Activated CD4-positive, alpha-beta T cell treated with anti-CD3 and anti-CD28 coated beads, Interleukin-2, amount 10 ng/mL, durations not matched to agents 24 days and 14 days (primary cell): ENCODE measurements at places on chromosomes 13 and 19. TPM values are rescaled to one million over a fixed set of nuclear protein-coding genes. Genes with fewer than 3 reads are reported as not detected.

- DNase-seq = no peak
These were observed 207.3 kb downstream of the TEX29 start for GRCh38 chr13:111527614-111528229.

The EBI3 gene
- total RNA-seq = 44.0 and 45.0 TPM in 2 replicates

GRCh38 chr13:99979453-99980200, 2.0 kb upstream of the ZIC2 start:
- DNase-seq = peak; percentile 64

DNA sequence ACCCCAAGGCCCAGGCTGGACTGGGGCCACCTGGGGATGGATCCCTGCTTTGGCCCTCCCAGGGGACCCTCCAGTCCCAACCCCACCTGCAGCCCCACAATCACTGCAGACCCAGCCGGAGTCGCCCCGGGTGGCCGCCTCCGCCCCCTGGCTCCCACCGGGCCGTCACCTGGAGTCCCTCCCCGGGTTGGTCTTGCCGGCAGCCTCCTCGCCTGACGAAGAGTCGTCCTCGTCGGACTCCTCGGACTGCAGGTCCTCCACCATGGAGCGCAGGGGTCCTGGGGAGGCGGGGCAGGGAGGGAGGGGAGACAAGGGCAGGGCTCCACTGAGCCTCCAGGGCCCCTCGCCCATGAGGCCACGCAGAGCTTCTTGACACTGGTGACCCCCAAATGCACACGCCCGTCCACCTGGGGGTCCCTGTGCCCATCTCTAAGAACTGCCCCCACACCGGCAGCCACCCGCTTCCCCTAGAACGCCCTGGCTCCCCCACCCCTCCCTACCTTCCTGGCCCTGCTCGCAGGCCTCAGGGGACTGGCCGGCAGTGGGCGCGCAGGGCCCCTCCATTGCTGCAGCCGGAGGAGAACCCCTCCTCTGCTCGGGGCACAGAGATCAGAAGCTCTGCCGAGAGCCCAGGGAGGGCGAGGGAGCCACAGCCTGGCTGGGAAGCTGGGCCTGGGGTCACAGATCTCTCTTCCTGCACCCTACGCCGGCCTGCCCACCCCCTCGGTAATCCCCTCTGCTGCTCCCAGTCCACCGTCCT, 63.4 kb downstream of the MLLT1 start:
- no peak for DNase-seq

The GRIN3B gene
- total RNA-seq = 0.07 TPM in 1 of 2 replicates, not detected in the other

The ARHGAP33 gene
- total RNA-seq = 24.6 and 26.4 TPM in 2 replicates

DNA sequence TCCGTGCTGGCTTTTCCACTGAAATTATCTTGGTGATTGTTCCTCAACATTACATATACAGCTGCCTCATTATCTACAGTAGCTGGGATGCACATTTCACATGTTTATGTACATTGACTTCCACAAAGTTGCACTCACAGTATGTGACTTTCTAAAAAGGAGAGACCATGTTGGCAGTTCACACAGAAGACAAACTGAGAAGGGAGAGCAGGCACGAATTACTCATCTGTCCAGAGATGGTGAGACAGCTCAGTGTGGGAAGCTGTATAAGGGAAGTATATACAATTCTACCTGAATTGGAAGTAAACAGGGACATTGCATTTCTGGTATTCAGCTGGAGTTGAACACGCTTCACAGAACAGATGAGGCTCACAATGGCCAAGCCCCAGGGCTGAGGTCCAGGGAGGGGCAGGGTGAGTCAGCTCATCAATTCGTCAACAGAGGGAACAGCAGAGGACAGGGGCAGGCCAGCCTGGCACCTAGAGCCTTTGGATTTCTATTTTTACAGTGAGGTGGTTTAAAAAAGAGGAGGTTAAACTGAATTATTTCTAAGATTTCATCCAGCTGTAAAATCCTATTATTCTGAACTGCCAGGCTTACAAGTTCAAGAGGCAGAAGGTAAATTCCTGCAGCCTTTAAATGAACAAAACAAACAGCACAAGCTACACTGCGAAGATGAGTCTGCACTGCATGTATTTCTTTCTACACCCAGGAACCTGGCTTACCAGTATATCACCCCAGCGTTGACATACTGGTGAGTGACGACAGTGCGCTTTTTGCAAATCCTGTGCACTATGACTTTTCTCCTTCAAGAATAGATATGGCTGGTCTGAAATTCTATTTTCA, 9.8 kb downstream of the PARP4 start:
- DNase-seq = no peak

DNA sequence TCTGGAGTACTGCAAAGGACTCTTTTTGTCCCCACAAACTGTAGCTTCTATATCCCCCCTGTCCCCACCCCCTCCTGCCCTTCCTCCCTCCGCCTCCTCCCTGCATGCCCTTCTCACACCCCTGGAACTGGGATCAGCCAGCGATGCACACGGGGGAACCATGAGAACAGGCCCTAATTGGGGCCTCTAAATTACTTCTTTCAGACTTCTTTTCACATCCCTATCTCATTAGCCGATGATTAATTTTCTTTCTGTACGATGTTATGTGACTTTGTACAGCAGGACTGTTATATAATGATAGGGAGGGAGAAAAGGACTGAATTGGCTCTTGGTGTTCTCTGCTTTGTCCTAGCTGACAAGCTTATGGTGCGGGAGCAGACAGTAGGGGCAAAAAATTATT, 347.5 kb downstream of the DNAJC15 start:
- DNase-seq = no peak

- DNase-seq = peak; percentile 29
These were observed 17.1 kb downstream of the NAA16 start for GRCh38 chr13:41327994-41328790.

- no peak for DNase-seq
These were observed 46.7 kb downstream of the ZNF729 start for GRCh38 chr19:22332924-22333323.

The SIGLECL1 gene
- total RNA-seq = not detected in 2 replicates

DNA sequence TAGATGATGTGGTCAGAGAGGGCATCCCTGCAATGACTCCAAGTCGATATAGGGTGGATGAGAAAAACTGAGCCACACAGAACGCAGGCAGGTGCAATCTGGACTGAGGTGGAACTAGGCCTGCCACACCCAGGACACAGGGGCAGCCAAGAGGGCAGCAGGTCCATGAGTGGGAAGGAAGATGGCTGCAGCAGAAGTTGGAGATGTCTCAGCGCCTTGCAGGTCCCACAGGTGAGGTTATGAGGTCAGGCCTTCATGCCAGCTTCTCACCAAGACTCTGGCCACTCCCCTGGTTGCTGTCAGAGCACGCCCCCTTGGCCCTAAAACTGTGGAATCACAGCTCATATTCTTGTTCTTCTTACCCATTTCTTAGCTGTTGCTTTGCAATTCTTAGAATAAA, 147.7 kb upstream of the VSTM2B start:
- no peak for DNase-seq

GRCh38 chr19:52453324-52454094, at the start of gene ZNF578:
Gene ZNF578 (plus strand): TSS chr19:52453553. CDS start chr19:52501846, 48,293 bp downstream.
- DNase-seq = peak; percentile 82

The FCAR gene
- total RNA-seq = not detected in 2 replicates

- DNase-seq = no peak
These were observed 188.5 kb upstream of the UBL3 start for GRCh38 chr13:30038884-30039283.

DNA sequence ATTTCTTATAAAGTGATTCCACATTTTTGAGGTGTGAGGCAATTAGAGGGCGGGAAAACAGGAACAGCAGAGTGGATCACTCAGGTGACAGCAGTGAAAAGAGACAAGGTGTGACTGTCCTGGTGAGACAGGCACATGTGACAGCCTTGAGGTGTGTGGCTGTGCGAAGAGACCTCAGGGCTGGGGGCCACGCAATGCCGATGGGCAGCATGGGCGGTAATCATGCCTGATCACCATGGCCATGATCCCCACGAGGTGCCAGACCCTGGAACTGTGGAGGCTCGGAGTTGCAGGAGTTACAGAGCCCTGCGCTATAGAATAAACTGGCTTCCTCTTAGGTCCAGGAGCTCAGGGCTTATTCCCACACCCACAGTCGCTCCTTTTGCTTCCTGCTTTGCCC, 2.0 kb downstream of the SPACA6 start:
- DNase-seq = no peak

DNA sequence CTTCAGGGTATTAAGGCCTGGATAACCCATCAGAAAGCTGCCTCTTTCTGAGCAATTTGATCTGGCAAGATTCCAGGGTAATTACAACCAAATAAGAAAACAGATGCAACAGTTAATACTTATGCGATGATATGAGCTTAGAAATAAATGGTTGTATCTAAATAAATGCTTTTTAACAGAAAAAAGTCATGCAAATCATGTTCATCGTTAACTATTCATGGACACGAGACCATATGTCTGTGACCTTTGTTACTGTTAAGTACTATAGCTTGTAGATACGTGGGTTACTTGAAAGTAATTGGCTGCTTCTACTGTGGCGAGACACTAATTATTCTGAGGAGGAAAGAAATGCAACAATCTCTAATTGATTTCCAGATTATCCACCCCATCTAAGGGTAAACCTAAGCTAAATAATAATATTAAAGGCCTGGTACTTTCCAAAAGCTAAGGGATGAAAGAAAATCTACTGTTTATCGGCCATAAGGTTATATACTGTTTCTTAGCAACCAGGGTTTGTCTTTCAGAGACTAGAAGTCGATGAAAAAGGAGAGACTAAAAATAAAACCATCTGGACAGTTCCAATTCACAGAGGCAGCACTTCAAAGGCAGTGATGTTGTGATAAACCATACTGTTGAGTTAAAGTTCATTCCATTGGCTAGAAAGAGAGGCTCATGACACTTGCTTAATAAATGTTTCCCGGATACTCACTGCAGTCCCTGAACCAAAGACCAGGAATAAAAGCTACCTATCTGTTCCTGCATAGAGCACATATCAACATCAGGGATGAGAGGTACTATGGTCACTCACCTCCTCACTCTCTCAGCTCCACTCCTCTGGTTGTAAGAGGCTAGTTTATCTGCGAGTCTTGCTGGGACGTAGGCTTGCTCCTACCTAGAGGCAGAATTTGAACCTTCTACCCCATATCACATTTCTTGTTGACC, 1.5 kb downstream of the EPSTI1 start:
- peak; percentile 73 for DNase-seq

DNA sequence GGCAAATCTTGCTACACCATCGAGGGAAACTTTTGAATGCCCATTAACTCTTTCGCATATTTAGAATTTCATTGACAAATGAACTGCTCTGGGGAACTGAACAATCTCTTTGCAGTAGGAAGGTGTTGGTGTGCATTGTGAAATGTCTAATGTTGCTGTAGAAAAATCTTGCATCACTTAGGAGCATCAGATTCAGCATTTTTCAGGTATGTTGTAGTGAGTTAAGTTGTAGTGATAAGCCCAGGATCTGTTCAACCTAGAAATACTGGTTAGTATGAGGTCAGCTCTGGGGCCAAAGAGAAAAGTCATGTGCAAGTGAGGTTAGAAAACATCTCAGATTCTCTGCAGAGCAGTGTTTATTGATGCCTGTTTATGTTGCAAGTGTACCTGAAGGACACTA, 4.1 kb downstream of the FRY start:
- DNase-seq = no peak

- no peak for DNase-seq
These were observed 17.8 kb upstream of the MATK start for GRCh38 chr19:3803986-3804385.
